ENCODE measurements at places on chromosomes 2 and 18.
A peak's percentile ranks its signal among the peaks of the same experiment; 100 is the strongest.

DNA sequence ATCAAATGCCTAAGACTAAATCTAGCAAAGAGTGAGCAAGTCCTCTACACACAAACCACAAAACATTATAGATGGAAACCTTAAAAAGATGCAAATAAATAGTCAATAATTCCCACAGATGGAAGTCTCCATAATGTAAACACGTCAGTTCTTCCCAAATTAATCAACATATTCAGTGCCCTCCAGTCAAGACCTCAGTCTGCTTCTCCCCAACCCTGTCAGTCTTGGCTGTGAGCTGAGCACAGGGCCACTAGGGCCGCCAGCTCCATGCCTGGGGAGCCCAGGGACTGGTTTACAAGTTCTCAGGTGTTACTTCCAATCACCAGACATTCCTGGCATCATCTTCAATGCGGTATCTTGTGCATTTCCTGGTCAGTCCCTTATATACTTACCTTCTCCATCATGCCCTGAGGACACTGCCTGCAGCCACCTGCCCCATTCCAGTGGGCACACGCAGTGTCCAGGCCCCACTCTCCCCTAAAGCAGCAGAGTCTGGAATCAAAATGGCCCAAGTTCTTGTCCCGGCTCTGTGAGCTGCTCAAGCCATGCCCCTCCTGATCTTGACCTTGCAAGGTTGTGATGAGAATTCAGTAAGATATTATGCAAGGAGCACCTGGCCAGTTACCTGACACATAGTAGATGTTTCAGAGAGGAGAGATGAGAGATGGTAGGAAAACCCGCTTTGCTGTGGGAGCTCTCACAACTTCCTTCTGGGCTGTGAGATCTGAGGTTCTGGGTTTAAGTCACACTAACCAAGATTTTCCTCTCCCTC is 207.9 kb upstream of the RAB6C start:
- no peak for DNase-seq

DNA sequence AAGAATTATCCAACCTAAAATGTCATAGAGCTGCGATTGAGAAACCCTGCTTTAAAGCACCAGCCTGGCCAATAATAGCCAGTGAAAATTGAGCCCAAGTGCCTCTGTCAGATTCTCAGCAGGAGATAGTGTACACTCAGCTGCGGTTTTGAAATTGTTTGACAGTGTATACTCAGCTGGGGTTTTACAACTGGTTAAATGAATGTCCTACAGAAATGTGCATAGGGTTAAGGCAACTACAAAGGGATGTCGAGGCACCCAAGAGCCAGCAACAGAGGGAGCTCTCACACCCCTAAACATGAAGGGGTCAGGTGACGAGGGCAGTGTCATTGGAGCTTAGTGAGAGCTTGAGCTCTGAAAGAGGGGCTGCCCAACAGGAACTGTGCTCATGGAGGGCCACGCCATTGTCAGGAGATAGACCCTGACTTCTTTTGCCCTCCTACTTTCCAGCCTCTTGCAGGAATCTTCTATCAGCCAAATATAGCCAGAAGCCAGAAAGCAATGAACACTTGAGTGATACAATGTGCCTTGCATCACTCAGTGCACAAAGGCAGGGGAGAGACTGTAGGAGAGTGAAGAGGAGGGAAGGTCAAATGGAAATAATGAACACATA is 15.1 kb downstream of the ACTG2 start:
- DNase-seq: peak; percentile 57

- DNase-seq: no peak
Observed at GRCh38 chr2:225030893-225031292, 11.4 kb downstream of the DOCK10 start.

DNA sequence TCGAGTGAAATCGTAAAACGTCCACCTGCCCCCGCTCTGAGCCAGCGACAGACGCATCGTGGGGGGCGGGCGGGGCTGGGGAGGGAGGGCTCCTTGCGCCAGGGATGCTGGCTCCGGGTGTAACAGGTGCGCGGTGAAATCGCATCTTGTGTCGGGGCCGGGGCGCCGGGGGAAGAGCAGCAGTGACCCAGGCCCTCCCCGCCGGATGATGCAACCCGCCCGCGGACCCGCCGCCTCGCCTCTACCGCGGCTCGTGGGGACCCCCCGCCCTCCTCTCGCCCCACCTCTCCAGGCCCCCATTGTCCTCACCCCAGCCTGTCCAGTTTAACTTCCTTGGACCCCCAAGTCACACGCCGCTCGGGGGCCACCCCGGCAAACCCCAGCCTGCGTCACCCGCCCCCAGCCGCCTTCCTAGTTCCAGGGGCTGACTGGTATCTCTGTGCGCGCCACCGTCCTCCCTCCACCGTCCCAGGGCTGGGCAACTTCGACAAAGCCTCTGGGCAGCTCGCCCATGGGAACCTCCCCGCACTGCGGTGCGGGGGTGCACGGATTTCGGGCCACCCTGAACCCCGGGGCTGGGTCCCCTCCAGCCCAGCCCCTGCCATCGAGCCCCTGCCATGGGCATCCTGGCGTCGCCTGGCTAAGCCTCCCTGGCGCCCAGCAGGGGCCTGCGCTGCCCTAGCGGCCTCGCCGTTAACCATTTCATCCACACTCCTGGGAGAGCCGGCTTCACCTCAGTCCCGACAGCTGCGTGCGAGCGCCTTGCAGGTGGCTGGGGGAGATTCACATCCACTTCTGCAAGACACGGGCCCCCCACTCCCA is 799 bp upstream of the KIF1A start:
- DNase-seq: no peak

- peak; percentile 50 for DNase-seq
Observed at GRCh38 chr2:237752761-237753165, 45.8 kb upstream of the RBM44 start.

DNA sequence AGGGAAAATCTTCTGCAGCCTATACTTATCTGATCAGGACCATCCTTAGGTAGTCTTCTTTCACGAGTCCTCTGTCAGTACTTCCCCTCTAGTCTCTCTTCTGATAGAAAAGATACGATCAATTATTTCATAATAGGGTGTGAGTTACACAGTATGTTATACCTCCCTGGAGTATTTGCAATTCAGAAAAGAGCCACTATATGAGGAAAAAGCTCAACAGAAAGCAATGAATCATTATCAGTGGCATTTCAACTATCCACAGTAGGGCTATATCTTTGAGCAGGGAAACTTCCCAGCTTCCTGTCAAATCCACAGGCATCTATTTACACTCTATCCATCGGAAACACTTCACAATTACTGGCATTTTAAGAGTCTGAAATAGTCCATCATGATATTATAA is 105.3 kb upstream of the ACVR2A start:
- DNase-seq: no peak
